CD4-positive, alpha-beta T cell treated with Interferon alpha-2 for 1 hour (primary cell): ENCODE measurements at places on chromosomes 2 and 18.
A peak's percentile ranks its signal among the peaks of the same experiment; 100 is the strongest.

GRCh38 chr18:60537074-60537473 lies 164.5 kb upstream of the MC4R start:
- no peak for DNase-seq

DNA sequence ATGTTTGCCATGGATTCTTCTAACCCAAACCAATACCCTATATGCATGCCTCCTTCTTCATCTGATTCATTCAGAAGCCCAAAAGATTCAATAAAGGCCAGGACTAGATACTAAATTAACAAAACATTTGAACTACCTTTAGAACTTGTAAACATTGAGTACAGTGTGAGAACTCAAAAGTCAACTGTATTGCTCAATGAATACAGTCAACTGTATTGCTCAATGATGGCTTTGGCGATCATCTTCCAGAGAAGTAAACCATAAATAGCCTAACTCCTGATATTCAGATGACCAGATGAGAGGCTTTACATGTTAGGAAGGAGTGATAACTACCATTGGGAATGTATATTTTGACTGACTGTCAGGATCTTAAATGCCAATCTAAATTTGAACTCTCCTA lies 206.5 kb upstream of the ITGA4 start:
- no peak for DNase-seq

GRCh38 chr18:25517881-25518715 lies 166.1 kb upstream of the ZNF521 start:
- DNase-seq = no peak

- peak; percentile 44 for DNase-seq
These were observed 162.3 kb upstream of the ZEB2 start for GRCh38 chr2:144682248-144682647.

- DNase-seq = no peak
These were observed 21.3 kb upstream of the BOD1L2 start for GRCh38 chr18:57125627-57126026.

DNA sequence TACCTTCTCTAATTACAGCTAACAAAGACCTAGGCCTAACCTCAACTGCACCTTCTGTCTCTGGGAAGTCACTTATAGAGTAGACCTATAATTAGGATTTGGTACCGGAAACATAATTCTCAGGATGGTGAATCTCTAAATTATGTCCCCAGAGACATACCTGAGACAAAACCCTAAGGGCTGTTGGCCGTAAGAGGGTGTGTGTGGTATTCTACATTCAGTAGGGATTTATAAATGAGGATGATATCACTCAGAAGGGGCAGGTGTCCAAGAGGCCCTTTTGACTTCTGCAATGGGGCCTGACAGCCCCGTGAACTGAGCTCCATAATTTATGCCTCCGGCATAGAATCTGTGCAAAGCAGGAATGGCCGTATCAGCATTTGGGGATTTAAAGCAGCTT lies 13.5 kb upstream of the DARS1 start:
- DNase-seq = no peak

DNA sequence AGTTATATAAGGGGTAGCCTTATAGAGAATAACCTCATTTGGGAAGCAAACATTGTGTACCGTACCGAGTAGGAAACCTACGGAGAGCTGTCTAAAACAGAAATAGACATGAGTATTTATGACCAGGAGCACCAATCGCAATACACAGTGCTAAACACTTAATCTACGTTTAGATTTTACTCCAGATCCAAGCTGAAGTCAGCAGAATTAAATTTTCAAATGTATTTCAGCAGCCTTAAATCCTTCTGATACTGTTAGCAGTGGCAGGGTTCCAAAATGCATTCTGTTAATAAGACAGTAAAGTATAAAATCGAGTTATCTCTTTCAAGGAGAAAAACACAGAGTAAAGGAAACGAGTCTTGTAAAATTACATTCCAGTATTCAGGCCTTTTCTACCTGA lies 118.1 kb upstream of the ZNF521 start:
- no peak for DNase-seq

- DNase-seq = no peak
These were observed 92.8 kb downstream of the HNRNPLL start for GRCh38 chr2:38509947-38510326.

DNA sequence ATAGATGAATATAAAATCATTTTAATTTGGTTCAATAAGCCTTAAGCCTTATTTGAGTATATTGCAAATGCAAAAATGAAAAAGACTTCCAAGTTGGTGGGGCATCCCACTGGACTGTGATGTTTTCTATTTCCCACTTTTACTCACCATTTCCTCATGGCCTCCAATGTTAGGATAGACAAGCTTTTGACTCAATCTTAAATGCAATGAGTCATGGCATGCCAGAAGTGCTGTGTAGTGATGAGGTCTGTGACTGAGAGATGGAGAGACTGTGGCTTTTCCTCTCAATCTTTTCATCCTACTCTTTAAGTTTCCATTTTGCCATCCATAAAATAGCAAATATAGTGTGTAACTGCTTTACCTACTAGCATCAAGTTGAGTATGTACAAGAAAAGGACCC lies 1401.2 kb upstream of the CELF4 start:
- no peak for DNase-seq

DNA sequence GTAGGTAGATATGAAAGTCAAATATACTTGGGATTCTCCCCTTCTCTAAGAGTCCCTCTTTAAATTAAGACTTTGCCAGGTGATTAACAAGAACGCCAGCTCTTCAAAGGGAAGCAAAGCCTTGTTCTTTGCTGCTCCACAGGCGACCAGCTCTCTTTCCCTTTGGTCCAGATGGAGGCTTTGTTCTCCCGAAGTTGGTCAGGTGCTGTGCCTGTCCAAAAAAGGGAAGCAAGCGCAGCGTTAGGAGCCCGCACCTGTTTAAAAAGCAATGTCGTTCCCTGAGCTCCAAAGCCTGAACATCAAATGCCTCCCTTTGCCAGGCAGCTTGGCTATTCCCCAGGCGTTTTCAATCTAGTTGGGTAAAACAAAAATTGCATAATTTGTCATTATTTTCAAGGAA lies 1913.1 kb upstream of the PIK3C3 start:
- DNase-seq = no peak

DNA sequence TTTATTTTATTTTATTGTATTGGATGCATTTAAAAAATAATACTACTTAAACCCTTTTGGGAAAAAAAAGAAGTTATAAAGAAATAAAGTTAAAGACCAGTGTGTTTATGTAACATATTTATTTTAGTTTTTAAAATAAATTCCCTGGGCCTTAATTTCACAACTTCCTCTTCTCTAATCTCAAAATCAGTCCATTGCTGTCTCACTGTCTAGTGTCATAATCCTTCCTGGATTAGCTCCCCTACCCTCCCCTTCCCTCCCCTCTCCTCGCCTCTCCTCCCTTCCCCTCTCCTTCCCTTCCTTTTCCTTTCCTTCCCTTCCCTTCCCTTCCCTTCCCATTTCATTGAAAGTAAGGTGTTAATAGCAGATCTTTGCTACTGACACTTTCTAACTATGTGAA lies 40.3 kb upstream of the ZEB2 start:
- no peak for DNase-seq

- no peak for DNase-seq
These were observed 69.3 kb downstream of the CD226 start for GRCh38 chr18:69878213-69878933.

DNA sequence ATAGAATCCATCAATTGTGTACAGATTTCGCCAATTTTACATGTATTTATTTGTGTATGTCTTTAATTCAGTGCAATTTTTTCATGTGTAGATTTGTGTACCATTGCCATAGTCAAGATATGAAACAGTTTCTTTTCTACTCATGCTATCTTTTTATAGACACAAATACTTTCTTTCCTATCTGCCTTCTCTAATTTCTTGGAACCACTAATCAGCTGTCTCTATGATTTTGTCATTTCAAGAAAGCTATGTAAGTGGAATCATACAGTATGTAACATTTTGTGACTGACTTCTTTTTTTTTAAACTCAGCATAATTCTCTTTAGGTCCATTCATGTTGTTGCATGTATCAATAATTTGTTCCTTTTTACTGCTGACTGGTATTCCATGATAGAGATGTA lies 33.3 kb downstream of the KIAA1328 start:
- DNase-seq = no peak

DNA sequence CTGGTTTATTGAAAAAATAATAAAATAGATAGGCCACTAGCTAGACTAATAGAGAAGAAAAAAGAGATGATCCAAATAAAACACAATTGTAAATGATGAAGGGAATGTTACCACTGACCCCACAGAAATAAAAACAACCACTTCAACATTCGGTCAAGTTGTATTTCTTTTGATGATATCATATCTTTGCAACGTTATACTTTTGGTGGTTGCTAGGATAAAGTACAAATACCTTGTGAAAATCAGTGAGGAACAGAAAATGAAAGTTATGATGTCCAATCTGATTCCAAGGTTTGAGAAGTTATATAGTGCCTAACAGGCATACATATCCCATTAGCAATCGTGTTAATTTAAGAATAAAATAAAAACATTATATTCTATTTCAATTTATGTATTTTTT lies 6.6 kb upstream of the ASNSD1 start:
- no peak for DNase-seq

DNA sequence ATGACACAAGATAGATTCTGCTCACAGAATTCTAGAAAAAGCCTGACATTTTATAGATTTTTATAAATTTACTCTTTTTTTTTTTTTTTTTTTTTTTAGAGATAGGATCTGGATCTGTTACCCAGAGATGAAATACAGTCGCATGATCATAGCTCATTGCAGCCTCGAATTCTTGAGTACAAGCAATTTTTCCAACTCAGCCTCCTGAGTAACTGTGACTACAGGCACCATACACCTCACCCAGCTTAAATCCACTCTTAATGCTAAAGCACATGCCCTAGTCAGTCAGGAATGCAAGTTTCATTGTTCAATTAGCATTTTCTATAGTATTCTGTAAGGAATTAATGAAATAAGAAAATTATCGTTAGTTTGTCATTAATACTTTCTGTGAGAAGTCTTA lies 32.1 kb upstream of the WDR75 start:
- DNase-seq = no peak

GRCh38 chr2:178674122-178674521 lies 133.1 kb downstream of the TTN start:
- DNase-seq = no peak

GRCh38 chr2:59073286-59073685 lies 832.2 kb upstream of the FANCL start:
- DNase-seq = no peak

DNA sequence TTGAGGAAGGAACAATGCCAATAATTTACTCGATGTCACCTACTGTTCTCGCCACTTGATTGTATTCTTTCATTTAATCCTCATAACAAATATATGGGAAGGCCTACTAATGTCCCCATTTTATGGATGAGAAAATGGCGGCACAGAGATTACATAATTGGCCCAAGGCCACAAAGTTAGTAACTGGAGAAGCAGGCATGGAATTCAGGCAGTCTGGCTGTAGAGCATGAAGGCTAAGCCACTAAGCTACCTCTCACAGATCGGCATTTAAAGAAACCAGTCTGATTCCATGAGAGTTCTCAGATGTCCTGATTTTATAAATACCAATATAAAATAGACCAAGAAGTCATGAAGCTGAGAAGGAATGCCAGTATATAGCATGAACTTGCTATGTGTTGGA lies 121.8 kb upstream of the EPAS1 start:
- no peak for DNase-seq

- DNase-seq = no peak
These were observed 2.6 kb downstream of the CDH2 start for GRCh38 chr18:28174181-28174905.

GRCh38 chr2:104825124-104825865 lies 28.6 kb upstream of the POU3F3 start:
- no peak for DNase-seq

DNA sequence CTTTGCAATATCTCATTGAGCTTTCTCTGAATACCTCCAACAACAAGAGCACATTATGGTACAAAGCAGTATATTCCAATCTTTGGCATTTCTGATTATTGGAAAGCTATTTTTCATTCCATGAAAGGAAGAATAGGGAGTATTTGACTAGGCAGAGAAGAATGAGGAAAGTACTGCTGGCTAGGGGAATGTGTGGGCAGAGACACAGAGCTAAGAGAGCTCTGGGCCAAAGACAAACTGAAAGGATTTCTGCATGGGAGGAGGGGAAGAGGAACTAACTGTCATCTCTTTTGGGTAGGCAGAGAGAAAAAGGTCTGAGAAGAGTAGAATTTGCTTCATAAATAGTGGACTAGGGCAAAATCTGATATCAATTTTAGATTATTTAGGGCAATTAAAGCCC lies 150.8 kb downstream of the CCDC85A start:
- DNase-seq = no peak

- DNase-seq = no peak
These were observed 2.4 kb downstream of the MEX3C start for GRCh38 chr18:51195086-51195450.

DNA sequence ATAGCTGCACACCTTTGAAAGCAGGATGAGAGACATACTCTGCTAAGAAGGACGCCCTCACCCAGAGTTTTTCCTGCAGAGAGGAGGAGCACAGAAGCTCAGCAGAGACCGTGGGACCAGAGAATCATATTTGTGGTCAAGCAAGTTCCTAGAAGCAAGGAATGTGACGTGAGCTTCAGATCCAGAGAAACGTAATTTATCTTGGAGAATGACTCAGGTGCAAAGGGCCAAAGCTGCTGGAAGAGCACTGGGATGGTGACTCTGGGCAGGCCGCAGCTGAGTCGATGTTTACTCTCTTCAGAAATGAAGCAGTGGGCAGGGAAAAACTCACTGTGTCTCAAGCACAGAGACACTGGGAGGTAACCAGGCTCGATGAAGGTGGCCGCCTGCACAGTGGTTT lies 50.1 kb upstream of the IGFBP2 start:
- no peak for DNase-seq

DNA sequence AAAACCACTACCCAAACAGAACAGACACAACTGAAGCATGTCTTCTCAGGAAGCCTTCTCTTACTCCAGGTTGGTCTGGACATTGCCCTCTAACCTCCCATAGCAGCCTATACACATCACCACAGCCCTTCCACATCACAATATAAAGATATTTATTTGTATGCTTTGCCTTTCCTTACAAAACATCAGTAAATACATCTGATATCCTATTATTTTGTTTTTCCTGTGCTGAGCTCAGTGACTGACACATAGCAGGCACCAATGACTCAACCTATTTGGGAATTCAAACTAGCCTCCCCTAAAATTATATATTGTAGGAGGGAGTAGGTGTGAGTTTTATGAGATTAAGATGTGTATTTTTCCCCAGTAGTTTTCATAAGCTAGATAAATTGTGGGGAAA lies 28.8 kb downstream of the SLC40A1 start:
- DNase-seq = no peak

- no peak for DNase-seq
These were observed 278.4 kb downstream of the LRRTM1 start for GRCh38 chr2:80026040-80026729.

DNA sequence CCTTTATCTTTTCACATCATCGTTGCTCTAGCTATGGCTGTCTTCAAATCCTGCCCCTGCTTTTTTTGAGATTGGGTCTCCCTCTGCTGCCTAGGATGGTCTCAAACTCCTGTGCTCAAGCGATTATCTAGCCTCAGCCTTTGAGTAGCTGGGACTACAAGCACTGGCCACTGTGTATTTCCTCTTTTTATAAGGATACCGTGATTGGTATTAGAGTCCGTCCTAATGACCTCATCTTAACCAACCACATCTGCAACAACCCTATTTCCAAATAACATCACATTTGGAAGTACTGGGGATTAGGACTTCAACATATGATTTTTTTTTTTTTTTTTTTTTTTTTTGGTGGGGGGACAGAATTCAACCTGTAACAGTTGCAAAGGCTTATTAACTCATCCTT lies 9.1 kb downstream of the RESP18 start:
- DNase-seq = no peak
